ENCODE measurements at places on chromosomes 7 and 10. TPM values are rescaled to one million over a fixed set of nuclear protein-coding genes. Genes with fewer than 3 reads are reported as not detected.

GRCh38 chr10:102610441-102610887 lies 33.8 kb upstream of the TRIM8 start:
- peaks cover 47% of the 10 kb centered on the region for H3K4me1 ChIP-seq
- H3K27ac ChIP-seq, result peak overlapping the region; percentile 5
- no peak overlapping the region for H3K4me3 ChIP-seq
- no peak for DNase-seq

GRCh38 chr7:106177738-106178592 lies 65.9 kb upstream of the SYPL1 start:
- peaks cover 5% of the 10 kb centered on the region for H3K4me1 ChIP-seq
- no peaks in the 10 kb centered on the region for H3K36me3 ChIP-seq
- no peak overlapping the region for H3K4me3 ChIP-seq
- peaks cover 13% of the 10 kb centered on the region for H3K27me3 ChIP-seq

DNA sequence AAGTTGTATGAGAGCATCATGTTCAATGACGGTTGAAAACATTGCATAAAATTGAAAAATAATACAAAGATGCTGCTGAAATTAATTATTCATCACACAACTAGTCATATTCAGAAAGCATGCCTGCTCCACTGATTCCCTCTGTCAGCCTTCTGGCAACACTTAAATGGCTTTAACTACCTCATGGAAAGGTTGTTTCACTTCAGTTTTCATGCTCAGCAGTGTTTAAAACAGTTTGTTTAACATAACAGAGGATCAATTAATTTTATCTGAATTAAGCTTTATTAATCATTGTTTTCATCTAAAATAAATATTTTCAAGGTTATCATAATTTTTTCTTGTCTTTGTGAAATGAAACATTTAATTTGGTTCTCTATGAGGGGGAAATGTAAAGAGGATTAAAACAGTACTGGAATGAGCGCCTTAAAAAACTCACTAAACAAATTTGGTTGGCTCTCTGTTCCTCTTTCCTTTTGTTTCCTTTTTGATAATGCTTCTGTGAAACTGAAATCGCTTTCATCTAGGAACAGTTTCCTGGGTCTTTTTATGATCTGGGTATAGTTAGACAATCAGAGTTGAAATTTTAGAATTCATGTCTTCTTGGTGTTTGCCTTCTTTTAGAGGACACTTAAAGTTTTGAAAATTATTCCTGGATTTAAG lies 427.4 kb downstream of the SH2D4B start:
- no peaks in the 10 kb centered on the region for H3K27me3 ChIP-seq
- H3K27ac ChIP-seq, result no peak overlapping the region
- no peaks in the 10 kb centered on the region for H3K36me3 ChIP-seq
- H3K4me1 ChIP-seq, result no peaks in the 10 kb centered on the region
- no peak overlapping the region for H3K4me3 ChIP-seq
- DNase-seq, result no peak

DNA sequence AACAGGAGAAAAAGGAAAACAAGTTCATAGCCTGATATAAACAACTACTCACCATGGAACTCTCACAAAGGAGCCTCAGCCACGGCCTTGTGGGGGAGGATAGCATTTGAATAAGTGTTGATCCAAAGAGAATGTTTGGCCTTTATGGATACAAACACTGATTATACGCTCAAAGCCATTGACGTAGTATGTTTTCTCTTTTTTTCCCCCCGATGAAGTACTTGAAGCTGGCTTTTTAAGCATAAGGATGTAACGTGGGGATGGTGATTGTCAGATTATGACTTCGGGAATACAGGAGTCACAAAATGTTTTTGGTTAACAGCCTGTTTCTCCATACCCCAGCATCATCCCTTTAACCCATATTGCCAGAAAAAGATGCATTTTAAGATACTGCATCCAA lies 39.8 kb downstream of the CELF2 start:
- H3K36me3 ChIP-seq, result no peaks in the 10 kb centered on the region
- DNase-seq, result no peak
- H3K27ac ChIP-seq, result no peak overlapping the region
- peaks cover 4% of the 10 kb centered on the region for H3K27me3 ChIP-seq
- H3K4me1 ChIP-seq, result no peaks in the 10 kb centered on the region

- DNase-seq, result no peak
- H3K27me3 ChIP-seq, result peaks cover 1% of the 10 kb centered on the region
- H3K4me3 ChIP-seq, result no peak overlapping the region
- no peaks in the 10 kb centered on the region for H3K36me3 ChIP-seq
- H3K4me1 ChIP-seq, result no peaks in the 10 kb centered on the region
Observed at GRCh38 chr10:25843551-25844170, 90.4 kb upstream of the MYO3A start.

The SUV39H2 gene
- total RNA-seq, result 39.8 TPM

DNA sequence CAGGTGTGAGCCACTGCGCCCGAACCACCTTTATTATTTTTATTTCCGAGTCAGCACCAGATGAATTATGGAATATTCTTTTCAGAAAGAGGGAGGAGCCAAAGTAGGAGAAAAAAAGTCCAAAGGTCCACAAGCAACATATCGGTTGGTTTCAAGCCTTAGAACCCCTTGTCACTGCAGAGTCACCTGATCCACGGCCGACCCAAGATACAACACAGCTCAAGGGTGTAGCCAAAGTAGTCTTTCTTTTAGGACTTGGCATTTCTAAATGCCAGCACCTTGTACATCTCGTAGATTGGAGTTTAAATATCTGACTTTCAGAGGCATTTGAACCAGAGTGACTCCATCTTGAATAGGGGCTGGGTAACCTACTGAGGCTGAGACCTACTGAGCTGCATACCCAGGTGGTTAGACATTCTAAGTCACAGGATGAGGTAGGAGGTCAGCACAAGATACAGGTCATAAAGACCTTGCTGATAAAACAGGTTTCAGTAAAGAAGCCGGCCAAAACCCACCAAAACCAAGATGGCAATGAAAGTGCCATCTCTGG lies 113.9 kb upstream of the ANLN start:
- peaks cover 6% of the 10 kb centered on the region for H3K4me1 ChIP-seq
- H3K4me3 ChIP-seq, result no peak overlapping the region
- H3K27ac ChIP-seq, result no peak overlapping the region
- no peaks in the 10 kb centered on the region for H3K27me3 ChIP-seq
- no peak for DNase-seq

GRCh38 chr10:60534761-60535389 lies 145.2 kb upstream of the ANK3 start:
- peaks cover 36% of the 10 kb centered on the region for H3K4me1 ChIP-seq
- DNase-seq, result no peak
- no peaks in the 10 kb centered on the region for H3K36me3 ChIP-seq
- H3K27ac ChIP-seq, result no peak overlapping the region
- H3K4me3 ChIP-seq, result no peak overlapping the region
- no peaks in the 10 kb centered on the region for H3K27me3 ChIP-seq

- DNase-seq, result no peak
- H3K36me3 ChIP-seq, result no peaks in the 10 kb centered on the region
- H3K4me3 ChIP-seq, result peak overlapping the region; percentile 62
- no peak overlapping the region for H3K27ac ChIP-seq
Observed at GRCh38 chr10:30784524-30784896, 155.0 kb upstream of the LYZL2 start.

The TDRD1 gene
- 0.76 TPM for total RNA-seq

The NRCAM gene
- total RNA-seq, result 0.14 TPM

DNA sequence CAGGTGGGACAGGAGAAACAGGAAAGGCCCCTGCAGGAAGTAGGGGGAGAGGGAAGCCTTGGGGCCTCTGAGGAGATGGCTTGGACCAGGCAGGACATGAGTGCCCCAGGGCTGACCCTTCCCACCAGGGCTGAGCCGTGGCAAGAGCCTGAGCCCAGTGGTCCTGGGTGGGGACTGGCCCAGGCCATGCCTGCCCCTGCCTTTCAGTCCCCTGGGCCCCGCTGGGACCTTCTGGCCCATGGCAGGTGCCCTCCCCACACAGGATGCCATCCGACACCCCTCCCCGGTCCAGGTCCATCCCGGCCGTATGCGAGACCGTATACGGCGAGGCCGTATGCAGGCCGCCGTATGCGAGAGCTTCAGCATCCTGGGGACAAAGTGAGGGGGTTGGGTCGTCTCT lies 2.0 kb downstream of the GRIFIN start:
- H3K27ac ChIP-seq, result no peak overlapping the region
- H3K4me3 ChIP-seq, result no peak overlapping the region

The SNX10 gene
- 44.1 TPM for total RNA-seq

The TMEM184A gene
- not detected for total RNA-seq

DNA sequence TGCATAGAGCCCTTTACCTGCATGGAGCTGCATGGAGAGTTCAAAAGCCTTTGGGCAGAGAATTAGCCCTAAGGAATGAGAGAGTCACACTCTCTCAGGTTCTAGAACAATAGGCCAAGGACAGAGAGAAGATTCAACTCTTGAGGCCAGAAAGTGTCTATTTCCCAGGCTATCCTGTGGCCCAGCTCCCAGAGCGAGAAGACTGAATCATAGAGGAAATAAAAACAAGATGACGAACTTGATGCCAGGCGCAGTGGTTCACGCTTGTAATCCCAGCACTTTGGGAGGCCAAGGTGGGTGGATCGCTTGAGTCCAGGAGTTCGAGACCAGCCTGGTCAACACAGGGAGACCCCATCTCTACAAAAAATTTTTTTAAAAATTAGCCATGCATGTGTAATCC lies 18.3 kb upstream of the PODXL start:
- no peak overlapping the region for H3K4me3 ChIP-seq
- H3K4me1 ChIP-seq, result no peaks in the 10 kb centered on the region
- no peak overlapping the region for H3K27ac ChIP-seq
- no peaks in the 10 kb centered on the region for H3K27me3 ChIP-seq
- DNase-seq, result no peak
- H3K36me3 ChIP-seq, result no peaks in the 10 kb centered on the region

DNA sequence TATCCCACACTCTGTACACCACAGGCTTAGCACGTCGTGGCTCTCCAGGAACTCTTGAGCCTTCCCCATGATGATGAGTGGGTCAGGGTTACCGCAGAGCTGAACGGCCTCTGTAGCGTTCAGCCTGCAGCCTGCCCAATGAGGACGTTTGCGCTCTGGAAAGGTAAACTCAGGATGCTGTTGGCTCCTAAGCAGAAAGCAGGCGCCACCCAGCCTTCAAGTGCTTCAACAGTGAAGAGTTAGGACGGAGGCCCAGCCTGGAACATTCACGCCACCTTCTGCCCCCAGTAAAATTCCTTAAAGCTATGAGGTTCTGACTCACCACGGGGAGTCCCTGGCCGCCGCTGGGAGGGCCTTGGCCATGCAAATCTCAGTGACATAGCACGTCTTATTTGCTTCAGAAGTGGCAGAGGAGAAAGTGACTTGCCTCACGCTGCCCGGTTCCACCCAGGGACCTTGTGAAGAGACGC lies 161.5 kb upstream of the SH2B2 start:
- H3K4me3 ChIP-seq, result no peak overlapping the region
- peak; percentile 31 for DNase-seq
- peaks cover 10% of the 10 kb centered on the region for H3K4me1 ChIP-seq
- no peak overlapping the region for H3K27ac ChIP-seq
- no peaks in the 10 kb centered on the region for H3K27me3 ChIP-seq

The ELMO1 gene
- total RNA-seq, result 93.3 TPM

The SPDYE2B gene
- total RNA-seq, result not detected

The UNC5B gene
- total RNA-seq, result not detected

DNA sequence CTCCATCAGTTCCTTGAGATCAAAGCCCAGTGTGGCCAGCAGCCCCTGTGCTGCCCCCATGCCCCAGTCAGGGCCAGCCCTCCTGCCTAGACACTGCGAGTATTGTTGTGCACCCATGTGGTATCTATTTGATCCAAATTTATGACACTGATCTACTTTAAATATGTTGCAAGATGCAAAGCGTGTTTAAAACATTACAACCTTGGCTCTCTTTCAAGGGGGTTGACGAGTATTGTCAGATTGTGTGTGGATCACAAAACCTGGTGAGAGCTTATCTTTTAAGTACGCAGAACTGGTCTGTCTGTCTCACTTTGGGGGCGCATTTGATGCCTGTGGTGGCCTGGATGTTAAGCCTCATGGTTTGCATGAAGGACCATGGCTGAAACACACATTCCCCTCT lies 108.9 kb downstream of the COL13A1 start:
- H3K27ac ChIP-seq, result no peak overlapping the region
- H3K27me3 ChIP-seq, result peaks cover 2% of the 10 kb centered on the region
- H3K36me3 ChIP-seq, result no peaks in the 10 kb centered on the region
- no peaks in the 10 kb centered on the region for H3K4me1 ChIP-seq
- no peak for DNase-seq

GRCh38 chr7:13908667-13909397 lies 80.6 kb downstream of the ETV1 start:
- no peak overlapping the region for H3K4me3 ChIP-seq
- H3K27ac ChIP-seq, result no peak overlapping the region
- H3K4me1 ChIP-seq, result peaks cover 42% of the 10 kb centered on the region
- no peaks in the 10 kb centered on the region for H3K36me3 ChIP-seq
- H3K27me3 ChIP-seq, result no peaks in the 10 kb centered on the region

The GIMAP6 gene
- 28.9 TPM for total RNA-seq

- no peaks in the 10 kb centered on the region for H3K36me3 ChIP-seq
- H3K27ac ChIP-seq, result no peak overlapping the region
- DNase-seq, result peak; percentile 44
- H3K4me1 ChIP-seq, result peaks cover 1% of the 10 kb centered on the region
- no peak overlapping the region for H3K4me3 ChIP-seq
Observed at GRCh38 chr7:128879939-128880746, 17.5 kb downstream of the ATP6V1F start.

The TRRAP gene
- total RNA-seq, result 44.3 TPM

- no peaks in the 10 kb centered on the region for H3K27me3 ChIP-seq
- no peak overlapping the region for H3K27ac ChIP-seq
- DNase-seq, result no peak
Observed at GRCh38 chr10:102310361-102311024, 65.2 kb downstream of the GBF1 start.

DNA sequence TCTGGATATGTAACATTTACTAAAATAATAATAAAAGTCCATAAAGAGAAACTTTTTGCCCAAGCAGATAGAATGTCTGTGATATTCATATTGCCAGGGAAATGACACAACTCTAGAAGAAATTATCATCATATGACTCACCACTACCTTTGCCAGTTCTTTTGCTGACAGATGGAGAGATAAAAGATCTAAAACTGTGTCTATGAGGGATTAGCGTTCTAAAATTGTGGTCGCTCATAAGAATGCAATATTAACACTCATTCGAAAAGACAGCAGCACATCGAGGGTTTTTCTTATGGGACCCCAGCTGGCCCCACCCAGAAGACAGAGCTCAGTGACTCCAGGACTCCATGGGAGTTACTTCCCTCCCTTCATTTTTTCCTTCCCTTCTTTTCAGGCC lies 16.6 kb upstream of the LANCL2 start:
- peaks cover 10% of the 10 kb centered on the region for H3K4me1 ChIP-seq
- no peaks in the 10 kb centered on the region for H3K36me3 ChIP-seq
- H3K4me3 ChIP-seq, result no peak overlapping the region
- no peak for DNase-seq
- peaks cover 20% of the 10 kb centered on the region for H3K27me3 ChIP-seq

- no peaks in the 10 kb centered on the region for H3K4me1 ChIP-seq
- H3K27ac ChIP-seq, result no peak overlapping the region
- no peaks in the 10 kb centered on the region for H3K36me3 ChIP-seq
- H3K27me3 ChIP-seq, result peaks cover 6% of the 10 kb centered on the region
Observed at GRCh38 chr7:66221442-66221841, 16.3 kb downstream of the TPST1 start.
